ENCODE measurements at places on chromosomes 12 and 14.
A peak's percentile ranks its signal among the peaks of the same experiment; 100 is the strongest.

DNA sequence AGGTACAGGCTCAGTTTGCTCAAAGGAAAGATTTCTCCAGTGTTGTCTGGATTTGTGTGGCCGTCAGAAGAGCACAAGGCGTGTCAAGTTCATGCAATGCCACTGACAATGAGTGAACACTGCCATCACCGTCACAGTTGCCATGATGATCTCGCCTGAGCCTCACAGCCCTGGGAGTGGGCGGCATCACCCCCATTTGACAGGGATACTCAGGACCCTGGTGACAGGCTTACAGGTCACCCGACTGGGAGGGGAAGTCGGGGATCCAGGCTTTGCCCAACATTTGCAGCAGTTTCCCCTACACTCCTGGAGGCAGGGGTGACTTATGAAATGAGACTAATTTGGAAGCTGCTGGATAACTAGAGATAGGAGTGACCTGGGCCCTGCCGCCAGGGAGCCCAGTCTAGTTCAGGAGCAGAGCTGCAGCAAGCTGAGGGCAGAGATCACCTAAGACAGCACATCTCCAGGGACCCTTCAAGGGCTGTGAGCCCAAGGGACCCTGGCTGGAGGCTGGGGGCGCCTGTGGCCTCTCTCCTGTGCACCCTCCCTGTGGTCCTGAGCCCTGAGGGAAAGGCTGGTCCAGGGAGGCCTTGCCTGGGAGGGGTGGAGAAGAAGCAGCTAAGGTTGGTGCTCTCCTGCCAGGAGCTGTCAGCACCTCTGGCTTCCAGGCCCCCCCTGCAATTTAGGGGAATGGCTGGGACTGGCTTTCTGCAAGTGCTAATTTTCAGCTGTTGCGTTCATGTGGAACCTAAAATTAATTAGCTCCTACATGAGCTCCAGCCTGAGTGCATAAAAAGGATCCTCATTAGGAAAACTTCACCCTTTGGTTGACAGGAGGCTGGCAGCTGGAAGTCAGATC is 32.4 kb upstream of the BEGAIN start:
- no peak for DNase-seq

- no peak for DNase-seq
Measured at GRCh38 chr12:49552014-49552413, 13.2 kb downstream of the KCNH3 start.

DNA sequence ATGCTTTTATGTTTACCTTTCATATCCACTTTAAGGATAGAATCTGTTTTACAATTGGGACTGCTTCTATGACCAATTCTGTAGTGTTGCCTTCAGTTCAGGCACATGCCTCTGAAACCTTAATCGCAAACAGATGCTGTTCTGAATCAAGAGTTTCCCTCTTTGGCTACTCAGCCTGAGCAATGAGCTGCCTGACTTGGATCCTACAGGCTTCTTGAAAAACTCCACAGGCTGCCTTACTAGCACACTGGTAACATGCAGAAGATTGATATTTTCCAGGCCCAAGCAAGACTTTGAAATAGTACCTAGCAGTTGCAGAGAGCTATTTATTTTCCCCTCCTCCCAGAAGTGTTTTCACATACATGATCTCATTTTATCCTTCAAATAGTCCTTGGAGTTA is 34.8 kb upstream of the PMCH start:
- no peak for DNase-seq

- DNase-seq: no peak
Measured at GRCh38 chr14:52422650-52423356, 108.7 kb downstream of the PTGER2 start.

- DNase-seq: no peak
Measured at GRCh38 chr14:29528889-29529288, 398.8 kb downstream of the PRKD1 start.

DNA sequence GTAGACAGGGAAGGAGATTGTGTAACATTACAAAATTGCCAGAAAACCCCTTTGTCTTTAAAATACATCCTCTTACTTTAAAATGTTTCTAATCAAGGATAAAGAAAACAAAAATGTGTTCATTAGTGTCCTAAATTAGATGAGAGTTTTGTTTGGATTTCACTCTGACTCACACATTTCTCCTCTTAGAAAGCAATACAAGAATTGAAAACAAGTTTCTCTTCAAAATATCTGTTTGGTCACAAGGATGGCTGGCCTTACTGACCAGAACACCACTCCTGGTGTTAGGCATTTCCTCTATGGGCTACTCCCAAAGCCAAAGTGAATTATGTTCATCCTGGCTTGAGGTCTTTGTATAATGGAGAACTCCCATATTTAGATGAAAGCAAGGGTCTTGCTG is 6.4 kb downstream of the GUCY2C start:
- DNase-seq: no peak

DNA sequence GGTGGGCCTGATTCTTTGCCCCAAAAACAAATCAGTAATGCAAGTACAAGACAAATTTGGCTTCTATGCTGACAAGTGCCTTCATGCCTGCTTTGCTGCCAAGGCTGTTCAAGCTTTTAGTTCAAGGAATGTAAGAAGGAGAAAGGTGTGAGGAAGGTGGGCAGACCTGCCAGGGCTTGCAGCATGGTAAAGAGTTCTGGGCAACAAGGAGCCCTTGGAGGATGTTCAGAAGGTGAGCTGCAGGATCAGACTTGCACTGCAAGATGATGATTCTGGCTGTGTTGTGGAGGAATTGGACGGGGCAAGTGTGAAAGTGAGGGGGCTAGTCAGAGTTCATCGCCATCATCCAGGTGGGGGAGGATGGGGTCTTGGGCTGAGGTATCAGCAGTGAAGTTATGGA is 167.9 kb downstream of the NUAK1 start:
- no peak for DNase-seq

- no peak for DNase-seq
Measured at GRCh38 chr12:110591451-110592051, 8.4 kb upstream of the PPTC7 start.

GRCh38 chr12:18340786-18341185 is 79.5 kb downstream of the PIK3C2G start:
- no peak for DNase-seq

DNA sequence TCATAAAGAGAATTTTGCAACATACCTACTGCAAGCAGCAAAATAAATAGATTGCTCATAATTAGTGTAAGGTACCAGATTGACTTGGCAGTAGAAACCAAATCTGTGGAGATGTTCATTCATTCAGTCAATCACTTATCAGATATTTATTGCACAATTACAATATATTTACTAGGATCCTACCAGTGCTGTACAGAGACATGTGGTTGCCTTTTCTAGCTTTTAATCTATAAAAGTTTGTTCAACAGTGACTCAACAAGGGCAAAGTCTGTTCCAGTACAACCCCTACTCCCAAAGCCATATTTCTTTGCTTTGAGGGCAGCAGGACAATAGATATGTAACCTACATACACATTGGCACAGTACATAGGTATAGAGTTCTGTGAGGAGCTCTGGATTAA is 27.3 kb downstream of the ABCD2 start:
- DNase-seq: no peak

DNA sequence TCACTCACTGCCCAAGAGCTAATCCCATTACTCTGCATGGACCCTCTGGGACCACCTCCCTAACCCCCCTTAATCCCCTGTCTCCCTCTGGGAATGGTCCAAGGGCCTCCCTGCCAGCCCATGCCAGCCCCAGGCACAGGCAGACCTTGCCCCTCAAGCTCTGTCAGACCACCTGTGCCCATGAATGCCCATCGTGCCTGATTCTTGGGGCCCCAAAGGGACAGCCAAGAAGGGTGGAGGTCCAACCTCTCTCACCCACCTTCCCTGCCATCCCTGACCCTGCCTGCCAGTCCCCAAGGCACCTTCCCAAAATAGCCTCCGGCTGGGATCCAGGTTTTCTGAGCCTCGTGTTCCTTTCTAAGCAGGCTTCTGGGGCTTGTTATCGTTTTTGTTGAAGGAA is 20.8 kb upstream of the VSX2 start:
- DNase-seq: no peak

- DNase-seq: no peak
Measured at GRCh38 chr12:103824845-103825244, 16.2 kb downstream of the NT5DC3 start.

DNA sequence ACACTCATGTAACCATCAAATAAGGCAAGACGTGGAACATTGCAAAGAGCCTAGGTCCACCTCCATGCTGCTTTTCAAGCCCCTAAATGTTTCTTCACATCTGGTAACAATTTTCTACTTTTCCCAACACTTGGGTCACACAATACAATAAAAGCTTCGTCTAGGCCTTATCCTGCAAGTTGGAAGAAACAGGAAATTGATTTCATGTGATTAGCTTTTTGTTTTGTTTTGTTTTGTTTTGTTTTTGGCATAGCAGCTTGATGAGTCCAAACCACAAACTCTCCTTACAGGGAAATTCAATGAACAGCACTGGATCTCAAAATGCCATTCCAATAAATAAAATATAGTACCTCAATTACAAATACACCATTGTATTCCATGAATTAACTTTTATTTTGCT is 19.3 kb downstream of the TAS2R50 start:
- no peak for DNase-seq

DNA sequence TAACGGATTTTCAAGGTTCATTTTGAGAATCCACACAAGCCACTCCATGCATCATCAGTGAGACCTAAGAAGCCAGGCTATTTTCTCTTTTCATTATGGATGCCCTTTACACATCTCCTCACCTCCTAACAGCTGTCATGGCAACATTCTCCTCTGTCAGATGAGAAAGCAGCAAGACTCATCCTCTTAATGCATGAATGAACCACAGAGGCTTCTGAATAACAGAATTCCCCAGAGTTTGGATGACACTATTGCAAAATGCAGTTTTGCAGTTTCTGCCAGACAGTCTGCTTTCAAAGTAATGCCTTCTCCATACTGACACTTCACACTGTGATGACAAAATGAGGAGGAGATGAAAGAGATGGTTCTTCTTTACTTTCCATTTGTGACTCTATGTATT is 286.7 kb upstream of the GRIP1 start:
- DNase-seq: no peak

DNA sequence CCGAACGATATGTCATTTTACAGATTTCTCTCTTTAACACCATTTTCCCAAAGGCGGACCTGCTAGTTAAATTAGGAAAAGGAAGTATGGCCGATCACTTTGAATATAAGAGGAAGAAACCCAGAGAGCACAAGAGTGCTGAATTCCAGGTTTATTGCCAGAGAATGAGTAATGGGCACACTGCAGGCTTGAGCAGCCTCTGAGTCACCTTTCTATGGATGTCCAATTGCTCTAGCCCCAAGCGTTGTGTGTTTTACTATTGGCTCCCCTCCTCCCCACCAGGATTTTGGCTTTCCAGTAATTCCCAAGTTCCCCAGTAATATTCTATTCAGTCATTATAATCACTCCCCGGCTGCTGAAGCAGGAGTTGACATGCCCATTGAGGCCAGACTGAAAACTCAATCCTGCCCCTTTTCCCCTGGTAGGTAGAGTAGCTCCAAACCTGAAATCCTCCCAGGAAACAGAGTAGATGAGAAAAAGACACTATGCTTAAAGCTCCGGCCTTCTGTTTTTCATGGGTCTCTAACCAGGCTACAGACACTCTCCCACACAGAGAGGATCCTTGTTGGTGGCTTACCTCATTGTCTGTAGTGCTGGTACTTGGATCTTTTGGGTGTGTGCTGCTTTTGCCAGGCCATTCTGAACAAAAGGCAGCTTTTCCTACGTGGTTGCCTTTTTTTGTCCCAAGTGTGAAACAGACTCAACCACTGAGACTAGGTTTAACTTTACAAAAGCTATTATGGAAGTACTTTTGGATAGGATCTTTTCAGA is 704.3 kb upstream of the FLRT2 start:
- no peak for DNase-seq

DNA sequence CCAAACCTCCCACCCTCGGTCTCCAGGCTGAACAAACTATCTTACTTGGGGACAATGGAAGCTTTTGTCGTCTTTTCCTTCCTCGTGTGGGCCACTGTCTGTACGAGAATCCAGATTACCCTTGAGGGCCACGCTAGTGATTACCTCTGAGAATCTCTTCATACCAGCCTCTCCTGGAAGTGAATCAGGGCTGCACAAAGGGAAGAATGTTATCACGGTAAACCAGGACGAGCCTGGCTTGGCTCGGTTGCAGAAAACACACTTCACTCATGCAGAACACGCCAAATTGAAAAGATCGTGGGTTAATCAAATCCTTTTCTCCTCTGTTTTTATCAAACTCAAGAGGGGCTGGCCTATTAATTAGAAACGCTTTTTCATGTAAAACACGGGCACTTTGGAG is 51.6 kb upstream of the MYL2 start:
- no peak for DNase-seq

GRCh38 chr12:59386236-59386635 is 209.6 kb upstream of the SLC16A7 start:
- DNase-seq: no peak

- DNase-seq: no peak
Measured at GRCh38 chr12:52246720-52247621, 13.9 kb downstream of the KRT7 start.

DNA sequence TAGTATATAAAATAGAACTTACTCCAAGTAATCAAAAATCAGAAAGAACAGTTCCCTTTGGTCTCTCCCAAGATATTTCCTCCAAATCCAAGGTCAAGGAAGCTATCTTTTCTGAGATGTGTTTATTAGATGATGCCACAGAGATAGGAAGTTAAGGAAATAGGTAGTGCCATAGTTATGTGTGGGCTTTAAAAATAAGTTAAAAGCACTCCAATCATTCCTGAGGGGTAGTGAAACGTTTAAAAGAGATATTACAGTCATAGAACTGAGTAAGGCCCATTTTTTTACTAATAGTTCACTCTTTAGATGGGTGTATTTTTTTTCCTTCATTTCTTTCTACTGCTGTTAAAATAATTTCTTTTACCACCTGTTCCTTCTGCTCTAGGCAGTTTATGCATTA is 1630.9 kb upstream of the SEL1L start:
- no peak for DNase-seq

GRCh38 chr12:7038591-7038990 is 20.3 kb upstream of the LPCAT3 start:
- no peak for DNase-seq

- no peak for DNase-seq
Measured at GRCh38 chr12:22306311-22306710, 28.2 kb downstream of the ST8SIA1 start.

DNA sequence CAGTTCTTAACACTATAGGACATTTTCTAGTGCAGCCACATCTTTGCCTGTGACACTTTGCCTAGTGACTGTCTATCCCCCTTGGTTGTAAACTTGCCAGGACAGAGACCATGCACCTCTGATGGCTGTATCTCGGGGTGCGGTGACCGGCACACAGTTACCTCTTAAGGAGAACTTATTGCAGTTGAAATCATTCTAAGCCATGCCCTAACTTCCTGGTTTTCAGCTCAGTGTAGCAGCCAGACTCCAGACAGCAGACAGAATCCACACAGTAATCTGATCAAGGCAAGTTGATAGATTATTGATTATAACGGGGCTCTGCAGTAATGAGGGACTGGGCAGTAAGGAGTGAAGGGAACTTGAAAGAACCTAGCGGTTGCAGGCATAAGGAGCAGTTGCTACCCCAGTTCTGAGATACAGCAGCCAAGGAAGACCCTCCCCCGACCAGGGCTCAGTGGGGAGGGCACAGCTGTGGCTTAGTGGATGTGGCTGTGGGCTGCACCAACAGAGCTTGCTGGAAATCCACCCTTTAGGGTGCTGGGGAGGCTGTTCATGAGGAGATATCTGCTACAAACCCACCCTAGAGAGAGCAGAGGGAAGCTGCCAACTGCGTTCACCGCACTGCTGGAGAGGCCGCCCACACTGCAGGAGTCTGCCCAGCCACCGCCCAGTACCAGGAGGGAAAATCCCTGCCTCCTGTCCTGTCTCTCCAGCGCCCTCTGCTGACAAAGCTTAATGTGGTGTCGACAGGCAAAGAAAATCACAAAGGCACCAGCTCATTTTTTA is 58.2 kb upstream of the BEGAIN start:
- DNase-seq: peak; percentile 79
